COR-L47 (cell line): ENCODE measurements at places on chromosomes 12 and 14.
A peak's percentile ranks its signal among the peaks of the same experiment; 100 is the strongest.

DNA sequence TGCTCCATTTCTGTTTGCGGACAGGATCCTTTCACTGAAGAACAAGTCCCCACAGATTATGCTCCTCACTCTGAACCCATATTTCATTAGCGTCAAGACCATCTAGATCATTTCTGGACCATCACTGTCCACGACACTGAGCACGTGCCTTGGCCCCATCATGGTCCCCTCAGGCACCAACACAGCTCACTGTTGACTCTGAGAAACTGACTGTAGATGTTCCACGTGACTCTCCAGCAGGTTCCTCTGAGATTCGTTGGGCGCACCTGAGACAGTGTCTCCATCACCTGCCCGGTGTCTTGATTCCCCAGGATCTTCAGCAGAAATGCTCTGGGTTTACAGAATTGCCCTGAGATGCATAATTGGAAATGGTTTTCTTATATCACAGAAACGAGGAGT lies 985.4 kb downstream of the TMEM121 start:
- DNase-seq = no peak

DNA sequence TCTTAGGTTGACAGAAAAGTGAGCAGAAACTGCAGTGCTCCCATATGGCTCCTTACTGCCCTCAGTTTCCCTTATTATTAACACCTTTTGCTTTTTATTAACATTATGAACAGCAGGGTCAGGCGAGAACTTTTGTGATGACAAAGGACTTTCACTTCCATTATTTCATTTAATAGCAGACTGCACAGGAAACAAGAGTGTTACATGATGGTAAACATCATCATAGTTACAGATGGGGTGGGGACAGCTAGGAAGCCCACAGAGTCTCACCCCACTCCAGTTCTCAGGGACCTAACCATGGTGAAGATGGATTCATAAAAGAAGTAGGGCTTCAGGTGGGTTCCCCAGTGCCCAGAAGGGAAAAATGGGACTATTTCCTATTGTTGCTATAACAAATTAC lies 110.1 kb upstream of the PELI2 start:
- DNase-seq = no peak

GRCh38 chr14:95521001-95521400 lies 4.6 kb upstream of the SYNE3 start:
- no peak for DNase-seq

DNA sequence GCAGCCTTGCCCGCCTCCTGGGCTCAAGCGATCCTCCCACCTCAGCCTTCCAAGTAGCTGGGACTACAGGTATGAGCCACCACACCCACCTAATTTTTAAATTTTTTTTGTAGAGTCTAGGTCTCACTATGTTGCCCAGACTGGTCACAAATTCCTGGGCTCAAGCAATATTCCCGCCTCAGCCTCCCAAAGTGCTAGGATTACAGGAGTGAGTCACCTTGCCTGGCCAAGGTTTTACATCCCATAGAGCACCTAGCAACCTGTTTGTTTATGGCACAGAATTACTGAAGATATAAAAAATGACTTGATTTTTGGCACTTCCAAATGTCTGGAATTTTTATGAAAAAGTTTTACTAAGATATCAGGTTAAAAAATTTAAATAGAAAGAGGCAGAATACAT lies 16.5 kb downstream of the MYO1A start:
- DNase-seq = no peak

- no peak for DNase-seq
Observed at GRCh38 chr12:119784673-119785072, 92.4 kb downstream of the CIT start.

DNA sequence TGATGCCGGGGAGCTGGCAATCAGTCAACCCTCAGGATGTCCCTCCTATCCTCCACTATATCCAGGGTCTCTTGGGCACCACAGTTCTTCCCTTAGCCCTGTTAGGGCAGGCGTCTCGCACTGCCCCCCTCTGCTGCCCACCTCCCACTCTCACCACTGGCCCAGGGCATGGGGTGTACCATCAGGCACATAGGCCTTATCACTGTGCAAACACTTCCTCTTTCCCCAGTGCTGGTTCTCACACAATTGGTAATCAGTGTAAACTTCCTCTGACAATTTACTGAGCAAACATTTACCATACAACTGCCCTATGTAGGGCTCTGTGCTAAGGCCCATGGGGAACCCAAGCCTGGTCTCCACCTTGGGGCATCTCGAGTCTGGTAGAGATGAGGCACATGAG lies 20.1 kb upstream of the TMED10 start:
- DNase-seq = peak; percentile 27

DNA sequence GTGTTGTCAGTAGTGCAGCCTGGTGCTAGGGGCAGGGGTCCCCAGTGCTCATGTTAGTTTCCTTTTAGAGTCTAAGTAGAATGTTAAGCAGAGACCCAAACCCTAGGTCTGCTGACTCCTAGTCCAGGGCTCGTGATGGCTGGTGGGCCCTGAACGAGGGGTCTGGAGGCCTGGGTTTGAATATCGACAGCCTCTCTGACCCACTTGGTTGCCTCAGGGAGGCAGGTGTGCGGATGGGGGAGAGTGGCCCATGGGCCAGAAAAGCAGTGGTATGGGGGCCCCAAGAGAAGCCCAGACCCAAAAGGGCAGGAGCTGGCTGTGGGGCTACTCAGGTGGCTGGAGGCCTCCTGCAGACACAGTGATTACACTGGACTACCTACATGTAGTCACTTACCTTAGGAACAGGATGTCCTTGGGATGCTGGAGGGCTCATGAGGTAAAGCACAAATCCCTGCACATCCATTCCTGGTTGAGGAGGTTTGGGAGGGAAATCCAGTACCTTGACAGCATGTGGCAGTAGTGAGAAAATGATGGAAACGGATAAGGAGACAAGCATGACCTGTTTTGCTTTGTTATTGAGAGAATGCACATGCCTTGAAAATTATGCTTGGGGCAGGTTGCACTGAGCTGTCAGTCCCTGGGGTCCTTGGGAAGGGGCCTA lies 1.7 kb upstream of the SLC25A29 start:
- DNase-seq = no peak

- DNase-seq = no peak
Observed at GRCh38 chr12:40287369-40287975, 62.7 kb downstream of the LRRK2 start.

GRCh38 chr12:122174155-122174845 lies at the start of gene IL31:
IL31 (minus strand) TSS chr12:122174221; CDS start chr12:122174172, 49 bp downstream.
- DNase-seq = no peak

GRCh38 chr14:33134975-33135374 lies 196.3 kb downstream of the NPAS3 start:
- no peak for DNase-seq

- no peak for DNase-seq
Observed at GRCh38 chr14:71497645-71498086, 434.6 kb upstream of the RGS6 start.
